ENCODE measurements at places on chromosomes 11 and 22. TPM values are rescaled to one million over a fixed set of nuclear protein-coding genes. Genes with fewer than 3 reads are reported as not detected.

The LYVE1 gene
- total RNA-seq, result not detected

DNA sequence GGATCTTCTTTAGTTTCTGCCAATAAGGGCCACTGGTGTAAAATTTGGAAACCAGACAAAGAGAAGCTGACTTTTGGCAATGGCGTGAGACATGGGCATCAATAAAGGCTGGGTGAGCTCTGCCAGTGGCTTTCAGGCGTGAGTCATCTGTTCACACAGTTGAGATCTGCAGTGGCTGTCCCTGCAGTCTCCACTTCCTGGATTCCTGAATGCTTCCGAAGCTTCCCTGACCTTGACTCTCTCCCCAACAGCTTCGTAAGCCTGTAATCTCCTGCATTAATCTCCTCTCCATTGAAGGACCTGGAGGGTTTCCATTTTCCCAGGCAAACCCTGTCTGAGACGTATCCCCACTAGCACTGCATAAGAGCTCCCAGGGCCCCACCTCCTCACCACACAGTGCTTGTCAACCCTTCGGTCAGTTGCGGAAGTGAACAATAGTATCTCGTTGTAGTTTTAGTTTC is 574.7 kb downstream of the TBC1D22A start:
- peak overlapping the region; percentile 94 for H3K27ac ChIP-seq
- peaks cover 27% of the 10 kb centered on the region for H3K4me1 ChIP-seq
- peak overlapping the region; percentile 26 for H3K4me3 ChIP-seq
- H3K36me3 ChIP-seq, result no peaks in the 10 kb centered on the region
- no peaks in the 10 kb centered on the region for H3K27me3 ChIP-seq

The SEZ6L gene
- total RNA-seq, result not detected

- no peak overlapping the region for H3K27ac ChIP-seq
- H3K4me1 ChIP-seq, result no peaks in the 10 kb centered on the region
- H3K36me3 ChIP-seq, result no peaks in the 10 kb centered on the region
- DNase-seq, result peak; percentile 1
- H3K27me3 ChIP-seq, result no peaks in the 10 kb centered on the region
These were observed 27.4 kb downstream of the ZNF214 start for GRCh38 chr11:6992457-6993417.

DNA sequence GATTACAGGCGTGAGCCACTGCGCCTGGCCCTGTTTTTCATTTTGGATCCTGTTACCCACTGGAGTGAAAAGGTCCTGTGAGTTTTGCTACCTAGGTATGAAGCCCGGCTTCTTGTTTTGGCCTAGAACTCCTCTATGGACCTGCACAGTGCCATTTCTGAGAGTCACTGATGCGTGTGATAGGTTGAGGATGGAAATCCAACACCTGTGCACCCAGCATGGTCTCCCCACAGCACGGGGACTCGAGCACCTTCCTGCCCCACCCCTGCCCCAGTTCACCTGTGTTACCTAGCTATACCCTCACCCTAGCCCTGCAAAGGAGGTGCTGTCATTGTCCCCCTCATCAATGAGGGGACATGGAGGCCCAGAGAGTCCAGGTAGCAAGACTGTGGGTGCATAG is 5.1 kb downstream of the FBLN1 start:
- no peak overlapping the region for H3K4me3 ChIP-seq
- H3K27ac ChIP-seq, result no peak overlapping the region
- H3K4me1 ChIP-seq, result peaks cover 32% of the 10 kb centered on the region
- peaks cover 2% of the 10 kb centered on the region for H3K36me3 ChIP-seq
- DNase-seq, result no peak

- H3K27me3 ChIP-seq, result no peaks in the 10 kb centered on the region
- H3K27ac ChIP-seq, result peak overlapping the region; percentile 100
- no peaks in the 10 kb centered on the region for H3K36me3 ChIP-seq
- peak overlapping the region; percentile 69 for H3K4me3 ChIP-seq
- peaks cover 31% of the 10 kb centered on the region for H3K4me1 ChIP-seq
These were observed 1.1 kb upstream of the ATG16L2 start for GRCh38 chr11:72812967-72813739.

DNA sequence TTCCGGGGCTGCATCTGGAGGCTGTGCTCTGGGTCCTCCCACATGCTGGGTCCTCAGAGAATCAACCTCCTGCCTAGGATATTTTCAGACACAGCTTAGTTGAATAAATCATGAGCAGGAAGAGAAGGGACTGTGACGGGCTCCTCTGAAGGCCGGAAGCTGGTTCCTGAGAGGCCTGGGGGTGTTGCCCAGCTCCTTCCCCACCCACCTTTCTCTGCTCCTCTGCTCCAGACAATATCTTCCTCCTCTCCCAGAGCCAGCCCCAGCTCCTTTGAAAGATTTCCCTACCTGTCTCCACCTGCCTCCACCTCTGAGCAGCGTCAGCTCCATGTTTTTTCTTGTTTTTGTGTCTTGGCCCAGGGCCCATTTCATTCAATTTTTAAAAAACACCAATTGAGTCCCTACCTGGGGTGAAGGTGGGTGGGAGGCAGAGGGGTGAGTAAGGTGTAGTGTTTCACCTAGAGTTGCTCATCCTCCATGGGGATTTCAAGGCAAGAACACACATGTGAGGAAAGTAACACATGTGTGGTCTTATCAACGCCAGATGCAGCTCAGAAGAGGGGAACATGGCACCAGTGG is 24.8 kb upstream of the THY1 start:
- H3K4me1 ChIP-seq, result no peaks in the 10 kb centered on the region
- H3K27ac ChIP-seq, result no peak overlapping the region
- no peaks in the 10 kb centered on the region for H3K27me3 ChIP-seq
- no peak for DNase-seq
- H3K36me3 ChIP-seq, result no peaks in the 10 kb centered on the region

- H3K4me1 ChIP-seq, result peaks cover 58% of the 10 kb centered on the region
- no peaks in the 10 kb centered on the region for H3K27me3 ChIP-seq
- peaks cover 66% of the 10 kb centered on the region for H3K36me3 ChIP-seq
These were observed 91.2 kb downstream of the TEAD1 start for GRCh38 chr11:12765428-12765827.

The CHADL gene
- total RNA-seq, result not detected
